ENCODE measurements at places on chromosomes 11 and 22. TPM values are rescaled to one million over a fixed set of nuclear protein-coding genes. Genes with fewer than 3 reads are reported as not detected.

SLN gene
- 5,721 TPM for total RNA-seq

TMEM138 gene
- 28.9 TPM for total RNA-seq

NUDT8 gene
- total RNA-seq, result 28.9 TPM

RASSF7 gene
- total RNA-seq, result 1.2 TPM

POU2AF1 gene
- total RNA-seq, result 0.21 TPM

PATE4 gene
- total RNA-seq, result not detected

APOBEC3B gene
- not detected for total RNA-seq

FAM111B gene
- total RNA-seq, result not detected

RCOR2 gene
- total RNA-seq, result 2.1 TPM

HTR3A gene
- not detected for total RNA-seq

TMPRSS13 gene
- total RNA-seq, result not detected

APOBEC3F gene
- 0.50 TPM for total RNA-seq

COMMD9 gene
- 65.8 TPM for total RNA-seq

OR52M1 gene
- not detected for total RNA-seq

TRPC6 gene
- total RNA-seq, result 0.38 TPM

OR56A1 gene
- not detected for total RNA-seq

ACCS gene
- 4.0 TPM for total RNA-seq

BACE1 gene
- 9.2 TPM for total RNA-seq

PGR gene
- 0.23 TPM for total RNA-seq

Data from psoas muscle (tissue), 8 donors.